Right renal pelvis (tissue), 4 donors: ENCODE measurements at places on chromosomes 12 and 14. TPM values are rescaled to one million over a fixed set of nuclear protein-coding genes. Genes with fewer than 3 reads are reported as not detected.

Gene ASB2
- 0.45 TPM for polyA plus RNA-seq

Gene INHBE
- 0.49 TPM for polyA plus RNA-seq

Gene GNB3
- polyA plus RNA-seq, result 7.5 TPM

Gene MED13L
- polyA plus RNA-seq, result 76.7 TPM

Gene DPF3
- polyA plus RNA-seq, result 4.1 TPM

GRCh38 chr12:53995378-53996239 is 4.4 kb upstream of the HOXC9 start:
- no peak for DNase-seq

- no peak for DNase-seq
Observed at GRCh38 chr12:108702595-108703320, 28.6 kb downstream of the CORO1C start.

- no peak for DNase-seq
Observed at GRCh38 chr12:47650469-47650868, 55.4 kb downstream of the RPAP3 start.

DNA sequence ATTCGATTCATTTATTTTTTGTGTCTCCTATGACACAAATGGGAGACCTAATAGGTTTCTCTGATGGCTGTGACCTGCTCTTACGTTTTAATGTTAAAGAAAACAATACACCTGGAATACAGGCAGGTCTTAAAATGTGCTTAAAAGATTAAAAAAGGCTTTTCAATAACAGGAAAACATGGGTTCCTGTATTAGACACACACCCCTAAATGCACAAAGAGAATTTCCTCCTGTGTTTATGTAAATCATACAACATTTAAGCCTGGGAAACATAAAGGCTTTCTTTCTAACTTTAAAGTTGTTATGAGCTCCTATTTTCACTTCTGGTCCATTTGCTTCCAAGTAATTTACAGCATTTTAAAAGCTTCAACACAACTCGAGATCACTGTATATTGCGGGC is 191.3 kb downstream of the STXBP6 start:
- no peak for DNase-seq

DNA sequence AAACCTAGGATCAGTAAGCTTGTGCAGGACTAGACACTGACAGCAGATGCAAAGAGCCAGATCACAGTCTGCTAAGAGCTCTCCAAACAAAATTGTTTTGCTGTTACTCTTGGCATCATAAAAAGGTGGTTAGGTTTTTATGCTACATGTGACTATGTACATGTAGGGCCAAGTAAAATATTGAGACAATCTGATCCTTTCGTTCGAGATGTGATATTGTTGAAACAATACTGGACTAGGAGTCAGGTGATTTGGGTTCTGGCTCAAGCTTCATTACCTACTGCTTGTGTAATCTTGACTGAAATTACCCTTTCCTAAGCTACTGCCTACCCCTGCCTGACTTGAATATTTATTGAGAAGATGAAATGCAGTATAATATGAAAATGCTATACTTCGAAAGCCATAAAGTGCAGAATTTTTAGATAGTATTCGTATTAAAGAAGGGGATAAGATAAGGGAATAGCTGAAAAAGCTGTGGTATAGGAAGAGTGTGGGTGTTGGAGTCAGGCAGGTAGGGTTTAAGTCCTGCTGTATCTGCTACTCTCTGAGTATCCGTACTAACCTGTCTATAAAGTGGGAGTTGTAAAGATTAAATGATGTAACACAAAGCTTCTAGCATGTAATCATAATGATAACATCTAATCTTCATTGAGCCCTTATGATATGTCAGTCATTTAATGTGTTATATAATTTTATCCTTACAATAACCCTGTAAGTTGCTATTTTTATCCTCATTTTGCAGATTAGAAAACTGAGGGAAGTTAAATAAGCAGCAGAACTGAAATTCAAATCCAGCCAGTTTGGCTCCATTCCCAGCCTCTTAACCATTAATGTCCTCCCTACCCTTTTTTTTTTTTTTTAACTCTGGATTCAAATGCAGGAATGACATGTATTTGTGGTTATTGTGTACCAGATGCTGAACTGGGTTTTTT is 38.6 kb upstream of the ATF1 start:
- no peak for DNase-seq

DNA sequence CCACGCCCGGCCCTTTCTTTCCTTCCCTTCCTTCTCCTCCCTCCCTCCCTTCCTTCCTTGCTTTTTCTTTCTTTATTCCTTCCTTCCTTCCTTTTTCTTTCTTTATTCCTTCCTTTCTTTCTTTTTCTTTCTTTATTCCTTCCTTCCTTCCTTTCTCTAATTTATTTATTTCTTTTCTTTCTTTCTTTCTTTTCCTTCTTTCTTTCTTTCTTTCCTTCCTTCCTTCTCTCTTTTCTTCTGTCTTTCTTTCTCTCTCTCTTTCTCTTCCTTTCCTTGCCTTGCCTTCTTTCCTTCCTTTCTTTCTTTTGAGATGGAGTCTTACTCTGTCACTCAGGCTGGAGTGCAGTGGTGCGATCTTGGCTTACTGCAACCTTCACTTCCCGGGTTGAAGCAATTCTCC is 15.9 kb downstream of the CCDC177 start:
- DNase-seq, result no peak

- no peak for DNase-seq
Observed at GRCh38 chr12:28563286-28563685, 373.0 kb downstream of the CCDC91 start.

- peak; percentile 22 for DNase-seq
Observed at GRCh38 chr12:20212658-20213555, 155.4 kb upstream of the PDE3A start.

GRCh38 chr12:73947326-73948026 is 590.2 kb upstream of the ATXN7L3B start:
- DNase-seq, result no peak

DNA sequence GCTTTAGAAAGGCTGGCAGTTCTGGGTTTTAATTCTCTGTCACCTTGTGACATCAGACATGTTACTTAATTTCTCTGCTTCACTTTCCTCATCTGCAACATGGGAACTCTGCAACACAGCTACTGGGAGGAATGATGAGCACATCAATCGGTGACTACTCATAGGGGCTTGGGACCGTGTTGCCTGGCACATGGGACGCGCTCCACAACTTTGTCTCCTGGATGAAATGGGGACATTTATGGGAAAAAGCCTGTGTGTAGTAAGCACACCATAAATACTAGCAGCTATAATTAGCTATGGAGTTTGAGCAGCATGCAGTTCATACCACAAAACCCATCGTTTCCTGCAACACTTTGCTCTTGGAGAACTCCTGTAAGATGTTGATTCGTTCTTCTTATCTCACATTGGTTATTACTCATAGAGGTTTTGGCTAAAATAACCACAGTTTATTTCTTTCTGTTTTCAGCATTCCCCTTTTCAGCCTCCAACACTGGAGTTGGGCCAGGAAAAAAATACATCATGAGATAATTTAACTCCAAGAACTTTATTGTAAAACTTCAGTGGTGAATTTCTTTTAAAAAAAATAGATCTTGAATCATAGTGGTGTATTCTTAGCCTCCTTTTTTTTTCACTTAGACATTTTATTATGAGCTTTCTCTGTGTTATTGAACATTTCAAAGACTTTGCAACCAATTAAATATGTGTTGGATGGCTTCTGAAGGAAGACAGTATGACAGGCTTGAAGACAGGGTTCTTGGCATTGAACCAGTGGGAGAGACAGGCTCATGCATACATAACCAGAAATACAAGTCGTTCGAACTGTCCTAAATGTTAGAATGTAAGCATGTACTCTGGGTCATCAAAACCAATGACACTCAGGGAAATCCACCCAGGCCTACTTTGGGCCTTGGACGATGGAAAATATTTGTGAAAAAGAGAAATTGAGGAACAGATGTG is 72.7 kb downstream of the RIN3 start:
- no peak for DNase-seq

DNA sequence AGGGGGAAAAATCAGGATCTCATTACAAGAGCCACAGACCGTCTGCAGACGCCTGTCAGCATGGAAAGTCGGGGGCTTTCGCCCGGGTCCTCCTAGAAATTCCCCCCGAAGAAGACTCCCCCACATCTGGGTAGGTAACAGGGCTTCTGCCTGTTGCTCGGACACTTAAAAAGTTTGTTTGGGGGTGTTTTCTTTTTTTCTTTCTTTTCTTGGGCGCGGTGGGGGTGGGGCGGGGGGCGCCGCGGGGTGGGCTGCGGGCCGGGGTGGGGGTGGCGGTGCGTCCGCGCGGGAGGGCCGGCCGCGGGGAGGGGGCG is 358 bp downstream of the ELK3 start:
- DNase-seq, result no peak

- no peak for DNase-seq
Observed at GRCh38 chr12:131112021-131112420, 158.3 kb downstream of the ADGRD1 start.

GRCh38 chr12:52873832-52874572 is 25.2 kb upstream of the KRT78 start:
- peak; percentile 39 for DNase-seq
